ENCODE measurements at places on chromosomes 7 and 10.

GRCh38 chr10:69333205-69333604 lies 54.9 kb downstream of the HK1 start:
- no peak for DNase-seq

DNA sequence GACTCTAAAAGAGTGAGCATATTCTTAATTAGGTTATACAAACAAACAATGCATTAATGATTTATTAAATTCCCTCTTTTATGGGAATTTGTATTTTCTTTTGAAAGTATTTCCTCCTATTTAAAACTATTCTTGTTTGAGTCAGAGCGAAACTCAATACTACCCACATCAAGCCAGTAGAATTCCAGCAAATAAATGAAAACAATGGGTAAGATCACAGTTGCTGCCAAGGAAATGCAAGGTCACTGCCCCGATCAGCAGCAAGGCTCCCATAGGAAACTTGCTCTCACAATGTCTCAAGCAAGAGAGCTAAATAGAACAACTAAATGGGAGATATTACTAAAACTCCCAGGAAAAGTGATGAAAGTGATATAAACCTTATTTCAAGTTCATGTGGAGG lies 206.3 kb downstream of the THSD7A start:
- DNase-seq, result no peak

- DNase-seq, result no peak
These were observed 44.2 kb downstream of the CTBP2 start for GRCh38 chr10:125116041-125116649.

- no peak for DNase-seq
These were observed 236.6 kb upstream of the TCF7L2 start for GRCh38 chr10:112713411-112713810.

DNA sequence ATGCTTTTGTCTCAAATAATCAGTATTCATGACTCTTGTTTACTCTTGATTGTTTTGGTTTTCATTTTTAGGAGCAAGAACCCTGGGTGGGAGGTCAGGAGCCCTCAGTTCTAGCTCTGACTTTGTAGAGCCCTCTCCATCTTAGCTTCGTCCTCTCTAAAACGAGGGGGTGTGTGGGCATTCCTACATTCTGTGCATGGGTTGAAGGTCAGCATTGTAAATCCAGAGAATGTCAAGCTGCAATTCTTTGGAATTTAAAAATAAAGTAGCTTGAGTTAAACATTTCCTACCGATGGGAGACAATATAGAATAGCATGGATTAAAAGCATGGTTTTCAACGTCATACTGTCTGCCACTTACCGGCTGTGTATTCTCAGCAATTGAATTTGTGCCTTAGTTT lies 128.3 kb downstream of the PRPF18 start:
- no peak for DNase-seq

GRCh38 chr10:64486149-64486548 lies 964.9 kb downstream of the REEP3 start:
- no peak for DNase-seq

- DNase-seq, result no peak
These were observed 18.0 kb upstream of the USP54 start for GRCh38 chr10:73609116-73609515.

GRCh38 chr7:112112822-112113255 lies 93.4 kb downstream of the DOCK4 start:
- no peak for DNase-seq

- DNase-seq, result no peak
These were observed 25.3 kb downstream of the PFKFB3 start for GRCh38 chr10:6228010-6228511.

DNA sequence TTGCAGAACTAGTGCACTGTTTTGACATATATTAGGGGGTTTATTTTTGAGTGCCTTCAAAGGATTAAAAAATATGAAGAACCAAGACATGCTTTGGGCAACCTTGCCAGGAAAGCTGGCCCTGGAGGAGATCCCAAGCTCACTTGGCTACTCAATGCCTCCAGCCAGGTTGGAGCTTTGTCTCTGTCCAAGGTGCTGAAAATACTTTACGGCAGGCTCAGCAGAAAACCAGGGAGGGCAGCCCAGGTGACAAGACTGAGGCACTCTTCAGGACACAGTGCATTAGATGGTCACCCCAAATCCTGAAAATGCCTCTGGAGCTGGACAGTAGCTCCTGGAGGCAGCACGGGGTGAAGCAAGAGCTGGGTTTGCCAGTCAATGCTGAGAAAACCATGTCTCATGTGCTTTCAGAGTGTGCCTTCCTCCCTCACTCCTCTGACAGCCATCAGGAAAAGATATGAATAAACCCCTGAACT lies 5.8 kb upstream of the KCNH2 start:
- DNase-seq, result peak; percentile 65

DNA sequence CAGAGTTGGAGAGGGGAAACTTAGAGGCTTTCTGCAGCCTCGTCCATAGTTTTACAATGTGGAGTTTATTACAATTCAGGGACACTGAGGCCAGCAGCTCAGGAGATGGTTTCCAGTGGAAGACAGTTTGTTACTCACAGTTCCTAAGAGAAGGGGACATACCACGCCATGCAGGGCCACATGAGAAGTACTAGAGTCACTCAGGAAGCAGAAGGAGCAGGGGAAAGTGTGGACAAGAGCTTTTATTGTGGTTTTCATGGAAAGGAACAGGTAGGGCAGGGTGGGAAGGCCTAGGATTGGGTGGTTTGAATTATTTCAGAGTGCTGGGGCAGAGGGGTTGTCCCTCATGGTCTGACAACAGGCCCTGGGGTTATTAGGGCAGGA lies 292.1 kb upstream of the IGFBP3 start:
- no peak for DNase-seq

GRCh38 chr7:43112459-43112940 lies at the start of gene HECW1:
HECW1 (plus strand) TSS chr7:43112647; CDS start chr7:43243906, 131,259 bp downstream.
- no peak for DNase-seq

- no peak for DNase-seq
These were observed 108.1 kb downstream of the GRID1 start for GRCh38 chr10:86258499-86258898.

DNA sequence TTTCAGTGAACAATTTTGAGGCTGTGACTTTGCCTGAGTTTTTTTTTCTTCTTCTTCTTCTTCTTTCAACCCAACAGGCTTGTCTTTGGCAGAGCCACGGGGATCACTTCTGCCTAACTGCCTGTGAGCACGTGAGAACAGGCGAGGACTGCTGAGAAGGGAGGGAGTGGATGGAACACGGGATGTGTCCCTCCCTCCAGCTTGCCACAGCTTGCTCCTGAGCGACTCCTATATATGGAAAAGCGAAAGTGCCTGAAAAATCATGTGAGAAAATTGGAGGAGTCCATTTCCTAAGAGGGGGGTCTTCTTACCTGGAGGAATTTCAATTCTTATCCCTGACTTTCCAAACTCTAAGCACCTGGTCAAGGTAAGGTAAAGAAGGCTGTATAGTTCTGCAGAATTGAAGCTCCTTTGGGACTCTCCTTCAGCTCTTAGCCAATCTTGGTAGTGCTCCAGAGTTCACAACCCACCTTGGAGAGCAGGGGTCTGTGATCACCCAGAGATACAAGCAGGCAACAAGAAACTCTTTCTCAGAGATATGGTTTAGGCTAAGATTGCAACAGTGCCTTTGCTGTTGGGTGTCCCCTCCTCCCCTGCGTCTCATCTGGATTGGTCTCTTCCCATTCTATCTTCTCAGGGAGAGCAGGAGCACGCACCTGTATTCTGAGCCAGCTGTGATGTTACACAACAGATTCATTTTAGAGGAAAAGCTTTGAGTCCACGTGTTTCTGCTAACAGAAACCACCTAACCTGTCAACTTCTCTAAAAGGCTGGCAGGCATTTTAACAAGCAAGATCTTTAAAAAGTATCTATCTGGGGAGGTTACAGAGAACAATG lies at the start of gene MAT1A:
Gene MAT1A, minus strand, starts transcription at position 208 of the 837 bp plus-strand sequence. CDS start 235 bp downstream, outside the sequence.
- no peak for DNase-seq

- DNase-seq, result no peak
These were observed 43.6 kb upstream of the CARD11 start for GRCh38 chr7:3087243-3087755.

DNA sequence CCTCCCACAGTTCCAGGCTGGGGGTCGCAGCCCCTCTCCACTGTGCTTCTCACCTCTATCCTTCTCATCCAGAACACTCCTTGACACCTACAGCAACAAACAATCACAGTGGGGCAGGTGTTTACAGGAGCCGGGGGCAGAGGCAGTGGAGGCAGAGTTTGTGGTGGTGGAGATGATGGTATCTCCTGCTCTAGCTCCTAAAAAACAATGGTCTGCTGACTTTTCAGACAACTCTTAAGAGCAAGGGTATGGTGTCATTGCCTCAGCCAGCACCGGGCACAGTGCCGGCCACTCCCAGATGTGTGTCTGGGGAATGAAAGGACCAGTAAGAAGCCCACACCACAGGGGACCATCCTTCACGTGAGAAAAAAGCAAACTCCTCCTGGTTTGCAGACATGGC lies 36.3 kb upstream of the ANTXRL start:
- DNase-seq, result no peak
